ENCODE measurements at places on chromosomes 7 and 10.

DNA sequence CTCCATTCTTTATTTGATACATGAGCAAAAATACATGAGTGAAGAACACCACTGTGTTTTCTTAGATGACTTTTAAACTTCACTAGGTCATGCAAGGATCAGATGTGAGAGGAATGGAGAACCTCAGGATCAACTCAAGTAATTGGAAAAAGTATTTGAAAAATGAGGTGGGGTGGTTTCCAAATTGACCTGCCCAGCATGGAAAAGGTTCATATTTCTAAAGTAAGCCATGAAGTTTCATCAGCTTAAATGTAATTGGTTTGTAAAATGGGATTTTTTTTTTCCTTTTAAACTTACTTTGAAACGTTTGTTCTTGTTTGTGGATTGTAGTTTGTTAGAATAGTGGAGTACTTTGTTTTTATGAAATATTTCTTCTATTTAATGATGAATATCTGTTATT is 134.8 kb downstream of the MLLT10 start:
- DNase-seq: no peak

DNA sequence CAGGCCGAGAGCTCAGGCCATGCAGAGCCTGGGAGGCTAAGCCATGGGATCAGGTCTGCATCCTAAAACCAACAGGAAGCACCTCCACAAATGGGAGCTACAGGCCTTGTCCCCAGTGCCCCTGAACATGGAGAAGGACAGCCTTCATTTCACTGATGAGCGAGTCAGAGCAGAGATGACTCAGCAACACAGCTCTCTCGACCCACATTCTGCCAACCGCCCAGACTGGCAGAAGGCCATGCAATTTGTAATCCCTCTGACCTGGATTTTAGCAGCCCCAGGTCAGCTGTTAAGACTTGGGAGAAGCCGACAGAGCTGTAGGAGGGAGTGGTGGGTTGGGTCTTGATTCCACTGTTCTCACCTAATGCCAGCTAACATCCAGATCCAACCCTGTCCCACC is 25.5 kb downstream of the VOPP1 start:
- no peak for DNase-seq

DNA sequence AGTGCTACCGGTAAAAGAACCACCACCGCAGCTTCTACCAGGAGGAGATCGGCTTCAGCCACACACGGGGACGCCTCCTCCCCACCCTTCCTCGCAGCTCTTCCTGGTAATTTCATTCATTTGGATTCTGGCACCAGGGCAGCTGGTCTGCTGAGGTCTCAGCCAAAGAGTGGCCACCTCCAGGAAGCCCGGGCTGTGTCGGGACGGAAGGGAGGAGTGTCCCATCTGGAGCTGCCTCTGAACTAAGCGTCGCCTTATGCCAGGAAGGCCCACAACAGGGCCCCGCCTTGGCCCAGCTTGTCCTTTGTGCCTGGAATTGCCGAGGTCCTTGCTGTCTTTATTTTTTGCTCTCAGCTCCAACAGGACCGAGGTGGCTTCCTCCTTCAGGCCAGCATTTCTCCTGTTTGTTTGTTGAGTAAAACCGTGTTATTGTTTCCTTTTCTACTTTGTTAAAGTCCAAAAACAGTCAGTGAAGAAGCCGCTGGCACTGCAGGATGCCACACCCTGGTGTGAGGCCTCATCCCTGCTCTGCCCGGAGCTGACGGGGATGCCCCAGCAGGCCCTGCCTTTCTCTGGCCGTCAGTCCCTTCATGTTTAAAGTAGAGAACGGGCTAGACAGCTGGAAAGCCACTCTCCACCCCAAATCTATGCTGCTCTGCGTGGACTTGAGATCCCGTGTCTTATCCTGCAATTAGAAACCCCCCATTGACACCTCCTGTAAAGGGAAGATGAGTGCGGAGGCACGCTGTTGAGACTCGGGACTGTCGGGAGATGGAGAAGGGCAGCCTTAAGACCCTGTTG is 24.5 kb upstream of the TTYH3 start:
- no peak for DNase-seq

GRCh38 chr10:95034401-95034800 is 34.9 kb downstream of the CYP2C8 start:
- no peak for DNase-seq

Data from vagina (tissue), 2 donors.